ENCODE measurements at places on chromosomes 7 and 10. TPM values are rescaled to one million over a fixed set of nuclear protein-coding genes. Genes with fewer than 3 reads are reported as not detected.

The UTF1 gene
- 0.61 TPM for total RNA-seq

The POU6F2 gene
- 34.7 TPM for total RNA-seq

GRCh38 chr10:100223879-100224278 is 5.5 kb downstream of the CHUK start:
- DNase-seq, result no peak

DNA sequence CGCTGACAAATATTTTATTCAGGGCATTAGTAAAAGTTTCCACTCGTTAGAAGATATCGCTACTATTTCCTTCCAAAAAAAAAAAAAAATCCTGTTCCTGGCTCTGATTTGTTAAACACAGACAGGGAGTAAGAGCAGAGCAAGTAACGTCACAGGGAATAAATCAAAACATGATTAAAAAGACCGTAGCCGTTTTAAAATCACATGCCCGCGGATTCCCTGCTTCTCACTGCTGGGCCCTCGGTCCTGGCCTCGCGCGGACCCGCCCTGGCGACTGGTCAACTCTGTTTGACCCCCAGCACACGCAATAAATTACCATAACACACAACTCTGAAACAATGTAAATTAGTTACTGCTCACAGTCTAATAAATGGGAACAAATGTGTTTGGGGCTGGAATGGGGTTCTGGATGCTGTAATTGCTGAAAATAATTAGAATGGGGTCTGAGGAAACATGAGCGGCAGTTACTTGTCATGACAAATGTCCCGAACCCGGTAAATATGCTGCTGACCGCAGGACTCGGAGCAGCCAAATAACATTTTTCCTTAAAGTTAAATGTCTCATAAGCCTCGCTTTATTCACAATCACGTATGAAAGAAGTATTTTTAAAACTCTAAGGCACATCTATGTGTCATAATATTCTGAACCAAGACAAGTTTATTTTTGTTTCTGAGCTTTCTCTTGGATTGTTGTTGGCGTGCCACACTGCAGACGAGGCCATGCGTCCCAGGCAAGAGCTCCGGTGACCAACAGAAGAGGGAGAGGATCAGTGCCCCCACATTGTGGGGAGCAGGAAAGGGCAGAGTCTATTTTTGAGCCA is 17.9 kb downstream of the EBF3 start:
- DNase-seq, result peak; percentile 8

- DNase-seq, result no peak
Measured at GRCh38 chr7:142878315-142878714, 7.2 kb downstream of the TRPV6 start.

- no peak for DNase-seq
Measured at GRCh38 chr7:17274551-17275245, 23.8 kb upstream of the AHR start.

All from glutamatergic neuron (in vitro differentiated cells).